ENCODE measurements at places on chromosomes 3 and 15.

GRCh38 chr3:66656609-66657008, 155.8 kb upstream of the LRIG1 start:
- no peak for DNase-seq

- DNase-seq, result no peak
Measured at GRCh38 chr15:35198197-35198596, 113.1 kb upstream of the NANOGP8 start.

GRCh38 chr3:7082244-7082643, 221.3 kb downstream of the GRM7 start:
- DNase-seq, result no peak

GRCh38 chr15:66027268-66027805, 158.0 kb downstream of the RAB11A start:
- DNase-seq, result no peak

DNA sequence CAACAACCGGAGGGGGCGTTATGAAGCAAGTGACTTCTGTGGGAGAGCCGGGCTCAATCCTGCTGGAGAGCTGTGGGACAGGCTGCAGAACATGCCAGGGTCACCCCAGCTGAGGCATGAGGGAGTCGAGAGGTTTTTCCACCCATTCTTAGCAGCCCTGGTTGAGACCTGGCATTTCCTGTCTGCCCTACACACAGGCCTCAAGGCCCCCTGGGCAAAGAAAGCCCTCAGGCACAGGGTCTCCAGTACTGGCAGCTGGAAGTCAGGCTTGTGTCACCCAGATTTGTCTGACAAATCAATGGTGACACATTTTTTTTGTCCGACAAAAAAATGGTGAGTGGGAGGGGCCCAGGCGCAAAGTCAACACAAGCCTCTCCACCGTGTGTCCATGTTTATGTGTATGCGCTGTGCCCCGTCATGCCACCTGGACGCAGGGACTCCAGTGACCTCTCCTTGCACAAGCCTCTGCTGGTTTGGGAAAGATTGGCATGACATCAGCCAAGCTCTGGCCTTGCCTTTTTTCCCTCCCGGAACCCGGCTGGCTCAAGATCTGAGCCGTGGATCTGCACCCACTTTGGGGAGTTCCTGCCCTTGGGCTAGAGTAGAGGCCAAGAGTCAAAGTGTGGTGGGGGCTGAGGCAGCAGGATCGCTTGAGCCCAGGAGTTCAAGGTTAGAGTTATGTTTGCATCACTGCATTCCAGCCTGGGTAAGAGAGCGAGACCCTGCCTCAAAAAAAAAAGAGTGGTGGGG, 20.8 kb upstream of the ALAS1 start:
- DNase-seq, result no peak

DNA sequence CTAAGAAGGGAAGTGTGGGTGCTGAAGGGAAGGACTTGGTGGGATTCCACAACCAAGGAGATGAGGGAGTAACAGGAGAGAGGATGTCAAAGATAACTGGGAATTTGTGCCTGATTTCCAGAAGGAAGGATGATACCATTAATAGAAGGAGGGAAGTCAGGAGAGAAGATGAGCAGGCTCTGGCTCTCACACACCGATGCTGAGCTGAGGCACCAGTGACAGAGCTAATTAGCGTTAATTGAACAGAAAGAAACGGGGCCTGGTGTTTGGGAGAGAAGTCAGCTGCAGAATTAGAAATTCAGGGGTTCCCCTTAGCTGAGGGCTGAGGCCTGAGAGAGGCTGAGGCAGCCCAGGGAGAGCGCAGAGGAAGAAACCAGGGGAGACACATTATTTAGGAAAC, 11.9 kb upstream of the PDIA5 start:
- no peak for DNase-seq

GRCh38 chr3:191484461-191484860, 23.5 kb downstream of the PYDC2 start:
- DNase-seq, result no peak

DNA sequence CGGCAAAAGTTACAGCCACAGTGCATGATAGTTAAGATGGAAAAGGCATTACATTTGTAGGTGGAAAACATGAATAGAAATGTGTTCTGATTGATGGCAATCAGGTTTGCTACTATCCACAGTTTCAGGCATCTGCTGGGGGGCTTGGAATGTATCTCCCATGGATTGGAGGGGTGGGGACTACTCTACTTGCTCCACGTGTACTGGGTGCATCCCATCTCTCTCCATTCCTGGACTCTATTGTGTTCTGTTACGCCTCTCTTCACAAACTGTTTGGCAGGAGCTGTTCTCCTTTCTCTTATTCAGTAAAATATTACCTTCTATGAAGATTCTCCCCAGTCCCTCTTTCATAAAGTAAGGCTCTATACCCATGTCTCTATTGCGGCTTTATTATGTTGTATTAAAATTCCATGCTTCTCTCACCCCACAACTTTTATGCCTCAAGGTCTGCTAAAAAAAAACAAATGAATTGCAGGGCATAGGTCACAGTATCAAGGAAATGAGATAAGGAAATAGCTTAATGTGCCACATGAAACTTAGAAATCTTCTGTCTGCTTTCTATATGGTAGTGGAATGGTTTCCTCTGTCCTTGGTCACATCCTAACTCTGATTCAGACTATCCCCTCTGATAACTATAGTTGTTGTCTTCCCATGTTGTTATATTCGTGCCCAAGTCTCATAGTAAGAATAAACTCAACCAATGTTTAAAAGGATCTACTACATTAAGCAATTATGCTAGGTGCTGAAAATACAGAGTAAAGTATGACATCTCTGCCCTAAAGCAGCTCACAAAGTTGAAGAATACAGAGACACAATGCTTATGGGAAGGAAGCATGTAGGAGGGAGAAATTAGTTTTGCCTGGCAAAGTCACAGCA, 43.2 kb downstream of the LRRFIP2 start:
- DNase-seq, result no peak

GRCh38 chr15:58115692-58116091, 22.5 kb upstream of the AQP9 start:
- DNase-seq, result no peak

DNA sequence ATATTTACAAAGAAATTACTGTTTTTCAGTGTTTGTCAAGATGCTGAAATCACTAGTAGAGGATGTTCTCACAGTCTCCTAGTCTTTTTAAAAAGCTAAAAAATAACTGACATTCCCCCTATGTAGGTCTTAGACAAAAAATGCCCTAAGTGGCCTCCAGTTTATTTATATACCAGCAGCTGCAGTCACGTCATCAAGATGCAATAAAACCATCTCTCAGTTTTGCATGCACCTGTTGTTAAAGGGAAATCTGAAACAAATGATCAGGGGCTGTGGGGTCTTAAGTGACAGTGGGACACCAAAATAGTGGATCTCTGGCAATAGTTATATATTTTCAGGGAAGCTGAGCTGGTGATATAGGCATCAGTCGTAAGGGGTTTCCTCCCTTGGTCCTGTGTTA, 146.5 kb upstream of the ARPP21 start:
- DNase-seq, result no peak

DNA sequence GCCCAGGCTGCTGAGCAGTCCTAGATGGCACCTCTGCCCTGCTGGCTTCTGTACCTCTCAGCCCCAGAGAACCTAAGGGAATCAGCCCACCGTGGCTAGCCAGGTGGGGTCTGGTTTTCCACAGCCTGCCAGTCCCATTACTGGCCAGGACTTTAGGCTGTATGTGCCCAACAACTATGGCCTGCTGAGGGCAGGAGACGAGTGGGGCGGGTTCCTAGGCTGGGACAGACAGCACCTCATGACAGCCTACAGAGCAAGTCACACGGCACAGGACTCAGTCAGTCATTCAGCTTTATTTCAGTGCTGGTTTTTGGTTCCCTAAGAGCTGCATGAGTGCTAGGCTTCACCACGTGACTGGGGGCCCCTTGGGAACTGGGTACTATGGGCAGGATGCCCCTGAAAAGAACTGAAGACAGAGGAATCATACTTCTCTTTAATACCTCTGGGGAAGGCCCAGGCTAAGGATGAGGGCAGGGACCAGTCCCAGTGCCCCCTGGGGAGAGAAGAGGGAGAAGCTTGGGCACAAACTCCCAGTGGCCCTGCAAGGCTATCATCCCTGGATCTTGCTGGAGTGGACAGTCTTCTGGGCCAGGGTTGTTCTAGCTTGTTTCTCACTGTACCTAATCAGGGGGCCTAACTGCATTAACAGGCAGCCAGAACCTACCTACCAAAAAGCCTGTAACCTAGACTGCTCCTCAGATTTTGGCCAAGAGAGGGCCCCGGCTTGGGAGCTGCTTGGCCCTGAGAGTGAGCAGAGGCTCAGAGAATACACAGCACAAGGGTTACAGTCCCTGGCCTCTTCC, 14.8 kb downstream of the CLK3 start:
- DNase-seq, result no peak

DNA sequence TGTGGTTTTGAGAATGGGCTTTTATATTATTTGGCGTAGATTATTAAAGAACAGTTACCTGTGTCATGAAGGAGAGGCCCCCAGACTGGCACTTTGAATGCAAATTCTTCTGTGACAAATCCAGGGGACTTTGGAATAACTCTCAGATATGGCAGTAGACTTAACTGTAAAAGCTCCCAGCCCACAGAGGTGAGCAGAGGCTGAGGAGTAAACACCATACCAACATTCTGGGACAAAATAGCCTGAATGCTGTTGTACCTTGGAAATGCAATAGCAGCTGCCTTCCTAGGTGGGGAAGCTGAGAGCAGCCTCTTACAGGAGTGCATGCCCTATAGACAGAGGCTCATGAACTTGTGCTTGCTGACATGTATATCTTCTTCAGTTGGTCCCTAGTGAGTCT, 187.6 kb upstream of the CTDSPL start:
- DNase-seq, result no peak

GRCh38 chr15:77804210-77804609, 171.5 kb upstream of the LINGO1 start:
- no peak for DNase-seq
